ENCODE measurements at places on chromosomes 7 and 10. TPM values are rescaled to one million over a fixed set of nuclear protein-coding genes. Genes with fewer than 3 reads are reported as not detected.
A peak's percentile ranks its signal among the peaks of the same experiment; 100 is the strongest.

The MEOX2 gene
- total RNA-seq = not detected

The RBP4 gene
- total RNA-seq = not detected

The HEPACAM2 gene
- not detected for total RNA-seq

The DENND2A gene
- not detected for total RNA-seq

The CYP2W1 gene
- total RNA-seq = not detected

The EIF5AL1 gene
- total RNA-seq = 0.32 TPM

DNA sequence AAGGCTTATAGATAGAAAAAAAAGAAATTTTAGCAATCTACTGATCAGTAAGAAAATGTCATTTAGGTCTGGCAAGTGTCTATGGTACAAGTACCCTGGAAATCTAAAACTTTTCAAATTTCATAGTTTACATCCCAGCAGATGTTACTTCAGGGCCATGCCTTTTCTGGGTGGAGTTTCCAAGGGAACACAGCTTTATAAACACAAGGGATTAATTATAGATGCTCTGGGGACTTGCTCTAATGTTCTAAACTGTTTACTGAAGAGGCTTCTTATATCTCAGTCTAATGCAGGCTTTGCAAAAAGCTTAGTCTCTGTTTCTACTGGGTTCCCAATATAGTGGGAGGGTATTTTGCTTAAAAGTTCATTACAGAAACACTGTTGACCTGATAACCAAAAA lies 3.1 kb downstream of the CD36 start:
- DNase-seq = no peak

DNA sequence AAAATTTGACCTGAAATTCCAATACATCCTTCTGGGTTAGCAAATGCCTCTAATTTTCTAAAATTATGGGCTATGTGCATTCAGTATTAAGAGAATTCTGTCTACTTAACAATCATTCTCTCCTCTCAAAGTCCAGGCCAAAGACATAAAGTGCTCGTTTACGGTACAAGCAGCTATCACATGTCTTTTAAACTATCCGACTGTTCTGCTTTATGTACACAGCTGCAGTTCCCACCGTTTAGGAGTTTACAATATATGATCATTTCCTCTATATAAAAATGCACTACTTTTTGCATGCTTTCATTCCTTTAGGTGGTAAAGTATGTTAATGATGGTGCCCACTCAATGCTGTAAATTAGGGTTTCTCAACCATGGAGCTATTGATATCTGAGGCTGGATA lies 34.0 kb downstream of the CDK6 start:
- no peak for DNase-seq

DNA sequence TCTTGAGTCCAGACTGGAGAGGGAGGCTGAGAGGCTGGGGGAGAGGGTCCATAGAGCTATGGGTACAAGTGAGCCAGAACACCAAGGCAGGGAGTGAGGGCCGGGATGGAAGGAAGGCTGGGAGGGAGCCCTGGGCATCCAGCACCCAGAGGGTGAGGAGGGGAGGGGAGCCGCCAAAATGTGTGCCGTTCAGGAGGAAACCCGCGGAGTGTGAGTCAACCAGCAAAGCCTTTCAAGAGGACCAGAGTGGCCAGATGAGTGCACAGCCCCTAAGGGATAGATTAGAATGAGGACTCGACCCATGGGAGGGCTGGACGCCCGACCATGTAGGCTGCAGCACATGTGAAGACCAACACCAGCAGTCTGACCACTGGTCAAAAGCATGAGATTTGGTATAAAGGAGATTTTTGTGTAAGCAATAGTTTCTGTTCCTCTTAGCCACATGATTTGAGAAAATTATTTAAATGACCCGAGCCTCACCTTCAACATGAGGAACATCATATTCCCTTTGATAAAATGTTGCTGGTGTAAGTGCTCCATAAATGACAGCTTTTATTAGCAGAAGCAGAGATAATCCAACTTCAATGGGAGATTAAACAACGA lies 179.7 kb upstream of the GRB10 start:
- no peak for DNase-seq

DNA sequence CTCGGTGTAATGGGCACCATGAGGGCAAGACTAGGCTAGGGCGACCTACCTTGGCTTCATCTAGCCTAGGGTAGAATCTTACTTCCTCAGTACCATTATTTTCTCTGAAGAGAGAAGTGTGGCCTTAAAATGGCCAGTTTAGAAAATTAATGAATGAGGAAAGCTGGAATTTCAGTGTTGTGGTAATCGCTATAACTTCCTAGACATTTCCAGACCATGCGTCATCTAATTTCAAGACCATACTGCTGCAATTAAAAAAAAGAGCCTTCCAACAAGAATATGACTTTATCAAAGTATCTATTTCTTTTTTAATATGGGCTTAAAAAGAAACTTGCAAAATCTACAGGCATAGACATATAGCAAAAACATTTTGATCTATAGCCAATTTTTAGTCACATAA lies 68.5 kb downstream of the CPVL start:
- no peak for DNase-seq

GRCh38 chr10:43585046-43585445 lies 10.6 kb upstream of the ZNF239 start:
- no peak for DNase-seq

DNA sequence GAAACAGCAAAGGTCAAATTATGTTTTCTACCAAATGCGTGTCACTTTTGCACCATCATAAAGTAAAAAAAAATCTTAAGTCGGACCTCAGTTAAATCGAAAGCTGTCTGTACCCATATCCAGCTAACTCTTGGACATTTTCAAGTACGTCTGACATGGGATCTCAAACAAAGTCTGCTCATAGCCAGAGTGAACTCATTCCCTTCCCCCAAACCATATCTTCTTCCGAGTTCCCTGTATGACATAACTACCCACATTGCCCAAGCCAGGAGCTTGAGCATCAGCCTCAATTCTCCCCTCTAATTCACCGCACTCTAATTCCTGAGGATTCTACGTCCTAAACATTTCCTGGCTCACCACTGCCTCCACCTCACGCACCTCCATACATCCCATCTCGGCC lies 44.8 kb upstream of the TARP start:
- no peak for DNase-seq

DNA sequence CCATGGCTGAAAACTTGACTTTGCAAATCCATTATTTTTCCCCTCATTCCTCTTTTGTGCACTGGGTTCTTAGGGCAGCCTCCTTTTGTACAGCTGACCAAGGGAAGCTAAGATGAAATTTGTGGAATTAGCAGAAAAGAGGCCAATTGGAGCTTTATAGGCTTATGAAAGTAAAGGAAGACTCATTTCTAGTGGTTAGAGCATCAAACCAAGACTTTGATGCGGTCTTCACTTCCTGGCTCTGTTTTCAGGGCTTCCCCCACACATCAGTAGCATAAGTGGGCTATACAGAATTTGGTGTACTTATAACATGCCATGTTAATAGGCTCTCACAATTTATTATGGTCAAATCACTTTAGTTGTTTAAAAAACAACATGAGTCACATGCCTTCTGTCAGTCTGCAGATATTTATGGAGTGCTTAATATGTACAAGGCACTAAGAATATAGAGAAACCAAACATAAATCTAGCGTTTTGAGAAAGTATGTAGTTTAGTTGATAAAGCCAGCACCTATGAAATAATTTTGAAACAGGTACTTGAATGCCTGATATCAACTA lies 5.7 kb downstream of the AUTS2 start:
- DNase-seq = no peak

- DNase-seq = peak; percentile 11
Observed at GRCh38 chr10:1358860-1359625, 302.9 kb downstream of the WDR37 start.

GRCh38 chr10:92847202-92847864 lies 987 bp upstream of the EXOC6 start:
- no peak for DNase-seq

DNA sequence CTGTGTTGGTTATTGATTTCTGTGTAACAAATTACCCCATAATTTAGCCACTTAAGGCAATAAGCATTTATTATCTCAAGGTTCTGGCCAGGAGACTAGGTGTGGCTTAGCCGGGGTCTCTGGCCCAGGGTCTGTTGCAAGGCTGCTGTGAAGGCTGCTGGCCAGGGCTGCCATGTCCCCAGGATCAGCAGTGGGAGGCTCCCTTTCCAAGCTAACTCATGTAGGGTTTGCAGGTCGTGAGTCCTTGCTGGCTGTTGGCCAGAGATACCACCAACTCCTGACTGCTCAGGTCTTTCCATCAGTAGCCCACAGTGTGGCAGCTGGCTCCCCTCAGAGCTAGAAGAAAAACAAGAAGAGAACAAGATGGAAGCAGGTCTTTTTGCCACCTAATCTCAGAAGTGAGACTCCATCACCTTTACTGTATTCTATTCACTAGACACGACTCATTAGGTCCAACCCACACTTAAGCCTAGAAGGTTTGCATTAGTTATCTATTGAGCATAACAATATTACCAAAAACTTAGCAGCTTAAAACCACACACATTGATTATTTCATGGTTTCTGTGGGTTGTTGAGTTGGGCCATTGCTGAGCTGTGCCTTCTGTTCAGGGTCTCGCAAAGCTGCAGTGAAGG lies 185.6 kb downstream of the PFKFB3 start:
- DNase-seq = no peak

- DNase-seq = no peak
Observed at GRCh38 chr7:118325450-118325808, 100.9 kb downstream of the ANKRD7 start.

GRCh38 chr10:82668221-82668895 lies 793.4 kb downstream of the NRG3 start:
- DNase-seq = no peak

DNA sequence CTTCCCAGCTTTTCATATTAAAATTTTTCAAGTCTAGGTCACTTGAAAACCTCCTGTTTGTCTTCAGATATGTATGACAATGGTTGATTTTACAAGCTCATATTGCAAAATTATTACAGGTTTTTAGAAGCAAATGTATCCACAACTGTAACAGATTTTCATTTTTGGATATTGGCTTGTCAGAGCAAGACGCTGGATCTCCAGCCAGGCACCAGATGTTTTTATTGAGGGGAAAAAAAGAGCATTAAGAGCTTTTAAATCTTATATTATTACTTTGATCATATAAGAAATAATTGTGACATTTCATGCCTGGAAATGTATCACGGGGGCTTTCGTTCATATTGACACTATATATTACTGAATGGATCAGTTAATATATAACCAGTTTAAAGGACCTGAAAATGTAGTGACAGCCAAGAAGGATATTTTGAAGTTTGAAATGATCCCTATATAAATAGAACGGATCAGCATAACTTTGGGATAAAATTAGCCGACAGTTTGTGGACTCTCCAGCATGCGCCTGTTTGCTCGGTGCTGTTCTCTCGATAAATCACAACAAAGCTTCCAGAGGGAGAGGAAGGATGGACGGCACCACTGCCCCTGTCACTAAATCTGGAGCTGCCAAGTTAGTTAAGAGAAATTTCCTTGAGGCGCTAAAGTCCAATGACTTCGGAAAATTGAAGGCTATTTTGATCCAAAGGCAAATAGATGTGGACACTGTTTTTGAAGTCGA lies at the start of gene ASB4:
ASB4 (plus strand) TSS at position 553 of the 733 bp plus-strand sequence; CDS start at position 582, 29 bp downstream.
- DNase-seq = no peak

DNA sequence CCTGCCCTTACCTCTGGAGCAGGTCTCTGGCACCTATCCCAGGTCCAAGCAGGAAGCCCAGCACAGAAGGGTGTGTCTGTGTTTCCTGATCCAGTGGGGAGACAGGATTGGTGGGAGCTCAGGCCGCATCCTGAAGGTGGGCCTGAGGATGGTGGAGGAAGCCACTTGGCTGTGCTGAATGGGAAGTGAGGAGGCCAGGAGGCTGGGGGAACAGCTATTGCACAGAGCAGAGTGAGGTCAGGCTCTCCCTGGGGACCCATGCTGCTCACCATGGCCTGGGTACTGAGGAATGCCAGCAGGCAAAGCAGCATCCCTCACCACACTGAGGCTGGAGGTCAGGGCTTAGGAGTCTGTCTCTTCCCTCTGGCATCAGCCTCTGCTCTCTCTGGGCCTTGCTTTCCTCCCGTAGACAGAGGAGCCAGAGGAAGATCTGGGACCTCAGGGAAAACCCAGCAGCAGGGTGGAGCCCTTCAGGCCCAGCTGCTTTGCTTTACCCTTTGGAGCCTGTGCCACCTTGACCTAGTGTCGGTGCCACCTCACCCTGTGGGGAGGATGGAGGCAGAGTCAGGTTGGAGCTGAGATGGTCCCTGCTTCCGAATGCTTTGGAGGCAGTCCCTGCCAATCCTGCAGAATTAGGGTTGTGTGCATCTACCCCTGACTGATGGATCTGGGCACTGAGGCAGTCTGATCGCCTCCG lies 39.0 kb downstream of the CDH23 start:
- no peak for DNase-seq

DNA sequence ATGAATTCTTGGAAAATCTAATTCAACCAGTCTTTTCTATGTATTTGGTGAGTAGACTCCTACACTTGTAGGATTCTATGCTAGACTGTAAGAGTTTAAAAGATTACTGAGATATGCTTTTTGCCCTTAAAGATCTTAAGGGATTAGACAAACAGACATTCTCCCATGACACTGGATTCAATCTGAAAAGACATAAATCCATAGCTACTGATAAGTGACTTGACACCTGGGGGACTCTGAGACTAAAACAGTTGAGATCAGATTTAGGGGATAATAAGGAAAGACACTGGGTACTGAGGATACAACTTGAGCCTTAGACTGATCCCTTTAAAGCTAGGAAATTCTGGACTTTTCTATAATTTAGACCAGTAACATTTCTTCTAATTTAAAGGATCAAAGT lies 1233.4 kb downstream of the XPNPEP1 start:
- DNase-seq = no peak

GRCh38 chr7:18295781-18296423 lies 199.6 kb upstream of the HDAC9 start:
- no peak for DNase-seq

- no peak for DNase-seq
Observed at GRCh38 chr10:6207658-6208057, 4.9 kb downstream of the PFKFB3 start.

DNA sequence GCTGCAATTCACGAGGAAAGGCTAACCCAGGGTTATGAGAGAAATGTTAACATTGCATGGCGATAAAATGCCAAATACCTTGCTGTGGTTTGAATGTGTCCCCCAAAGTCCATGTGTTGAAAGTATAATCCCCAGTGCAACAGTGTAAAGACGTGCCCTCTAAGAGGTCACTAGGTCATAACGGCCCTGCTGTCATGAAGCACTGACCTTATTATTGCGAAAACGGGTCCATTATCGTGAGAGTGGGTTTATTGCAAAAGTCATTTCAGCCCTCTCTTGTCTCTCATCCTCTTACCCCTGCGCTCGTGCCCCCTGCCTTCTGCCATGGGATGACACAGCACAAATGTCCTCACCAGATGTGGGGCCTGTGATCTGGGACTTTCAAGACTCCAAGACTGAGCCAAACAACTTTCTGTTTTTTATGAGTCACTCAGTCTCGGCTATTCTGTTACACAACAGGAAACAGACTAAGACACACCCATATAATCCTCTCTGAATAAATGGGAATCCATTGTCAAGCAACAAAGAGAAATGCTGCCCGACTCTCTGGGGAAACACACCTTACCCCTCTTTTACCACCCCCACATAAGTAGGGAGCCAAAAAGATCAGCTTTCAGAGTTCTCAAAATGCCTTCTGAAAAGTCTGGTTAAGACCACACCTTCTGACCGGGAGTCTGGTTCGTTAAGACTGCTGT lies 73.1 kb upstream of the UCN3 start:
- peak; percentile 49 for DNase-seq

- DNase-seq = no peak
Observed at GRCh38 chr10:22984066-22984465, 56.2 kb downstream of the ARMC3 start.
